Activated T-helper 1 cell treated with Interleukin-2 at 50 U/mL for 16 hours (primary cell): ENCODE measurements at places on chromosomes 7 and 10.

DNA sequence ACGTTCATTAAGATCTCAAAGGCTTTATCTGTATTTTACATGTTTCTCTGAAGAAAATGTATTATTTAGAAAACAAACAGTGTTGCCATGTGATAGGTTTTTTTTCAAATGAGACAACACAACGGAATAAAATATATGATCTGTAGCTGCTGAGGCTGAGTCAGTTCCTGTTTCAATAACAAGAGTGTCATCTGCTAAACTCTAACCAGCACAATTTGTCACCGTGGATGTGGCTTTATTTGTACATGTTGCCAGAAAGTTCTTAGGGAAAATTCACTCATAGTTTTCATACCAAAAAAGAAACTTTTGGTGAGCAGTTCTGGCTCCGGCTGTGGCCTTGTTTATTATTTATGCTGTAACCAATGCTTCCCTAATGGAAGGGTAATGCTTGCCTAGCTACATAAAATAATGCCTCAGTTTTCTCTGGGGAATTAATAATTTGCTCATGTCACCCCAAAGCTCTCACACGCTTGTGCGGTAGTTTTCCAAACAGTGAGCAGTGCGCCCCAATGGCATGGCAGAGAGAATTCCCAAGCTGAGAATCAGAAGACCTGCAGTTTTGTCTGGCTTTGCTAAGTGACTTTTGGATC is 20.3 kb upstream of the KLF6 start:
- no peak for DNase-seq

- DNase-seq = no peak
Observed at GRCh38 chr7:29099896-29100847, 46.2 kb downstream of the CPVL start.

DNA sequence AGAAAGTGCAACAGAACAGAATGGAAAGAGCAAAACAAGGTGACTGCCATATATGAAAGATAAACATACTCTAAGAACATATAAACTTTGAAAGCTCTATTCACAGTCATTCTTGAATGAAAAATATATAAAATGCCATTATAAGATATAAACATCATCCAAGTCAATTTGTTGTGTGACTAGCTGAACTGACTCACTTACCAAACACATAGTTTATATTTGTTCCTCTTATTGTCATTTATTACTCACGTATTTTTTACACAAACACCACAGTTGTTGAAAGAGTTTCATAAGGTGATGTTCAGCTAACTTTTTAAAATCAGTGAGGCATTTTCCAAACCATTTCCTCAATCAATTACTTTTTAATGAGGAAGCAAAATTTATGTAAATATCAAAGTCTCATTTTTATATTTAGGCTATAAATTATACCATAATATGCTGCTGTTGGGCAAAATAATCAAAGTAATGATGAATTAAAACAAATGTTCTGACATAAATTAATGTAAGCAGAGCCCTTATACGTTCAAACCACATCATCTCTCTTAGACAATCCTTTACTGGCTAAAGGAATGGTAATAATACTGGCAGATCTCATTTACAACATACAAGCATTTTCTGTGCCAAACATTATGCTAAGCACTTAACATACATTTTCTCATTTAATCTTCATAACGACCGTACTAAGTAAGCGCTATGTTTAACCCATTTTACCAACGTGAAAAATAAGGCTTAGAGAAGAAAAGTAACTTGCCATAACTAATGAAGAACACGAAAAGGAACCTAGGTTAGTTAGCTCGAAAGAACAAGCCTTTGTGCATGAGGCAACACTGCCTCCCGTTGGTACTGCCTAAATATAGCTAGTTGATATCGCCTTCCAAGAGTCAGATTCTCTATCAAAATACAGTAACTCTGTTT is 7.3 kb downstream of the LRRN3 start:
- DNase-seq = peak; percentile 10

DNA sequence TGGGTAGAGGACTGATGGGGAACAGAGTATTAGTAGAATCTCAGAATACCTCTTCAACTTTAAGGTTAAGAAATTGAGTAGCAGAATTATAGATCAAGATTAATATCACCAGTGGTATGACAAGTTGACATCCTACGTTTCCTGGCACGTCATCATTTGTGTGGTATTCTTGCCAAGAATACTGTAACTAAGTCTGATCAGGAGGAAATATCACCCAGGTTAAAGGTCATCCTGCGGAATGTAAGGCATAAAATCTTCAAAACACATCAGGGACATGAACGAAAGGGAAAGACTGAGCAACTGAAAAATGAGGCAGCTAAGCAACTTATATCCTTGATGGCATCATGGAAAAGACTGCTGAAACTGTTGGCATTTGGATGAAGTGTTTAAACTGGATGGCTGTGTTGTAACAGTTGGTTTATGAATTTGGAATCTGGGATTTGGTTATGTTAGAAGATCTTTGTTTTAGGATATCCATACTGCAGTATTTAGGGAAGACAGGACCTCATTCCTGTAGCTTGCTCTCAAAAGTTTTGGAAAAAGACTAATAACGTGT is 86.1 kb downstream of the TRIM24 start:
- DNase-seq = no peak

GRCh38 chr7:120302190-120302589 is 29.2 kb downstream of the KCND2 start:
- DNase-seq = no peak

DNA sequence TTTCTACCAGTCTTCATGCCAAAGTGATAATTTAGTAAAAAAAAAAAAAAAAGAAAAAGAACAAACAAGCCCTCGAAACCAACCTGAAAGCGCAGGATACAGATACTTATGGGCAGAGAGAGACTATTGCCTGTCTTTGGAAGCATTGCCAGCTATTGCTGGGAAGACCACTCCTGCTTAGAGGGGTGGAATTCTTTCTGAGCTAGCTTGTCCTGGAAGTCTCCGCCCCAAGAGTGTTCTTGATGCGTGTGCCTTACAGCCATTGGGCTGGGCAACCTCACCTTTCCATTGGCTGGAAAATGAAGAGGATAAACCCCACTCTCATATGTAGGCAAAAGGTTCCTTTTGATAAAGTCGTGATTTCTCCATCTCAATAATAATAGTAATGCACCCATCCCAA is 19.9 kb upstream of the INSYN2A start:
- DNase-seq = no peak

GRCh38 chr10:77756319-77757232 is 119.0 kb upstream of the KCNMA1 start:
- DNase-seq = no peak

DNA sequence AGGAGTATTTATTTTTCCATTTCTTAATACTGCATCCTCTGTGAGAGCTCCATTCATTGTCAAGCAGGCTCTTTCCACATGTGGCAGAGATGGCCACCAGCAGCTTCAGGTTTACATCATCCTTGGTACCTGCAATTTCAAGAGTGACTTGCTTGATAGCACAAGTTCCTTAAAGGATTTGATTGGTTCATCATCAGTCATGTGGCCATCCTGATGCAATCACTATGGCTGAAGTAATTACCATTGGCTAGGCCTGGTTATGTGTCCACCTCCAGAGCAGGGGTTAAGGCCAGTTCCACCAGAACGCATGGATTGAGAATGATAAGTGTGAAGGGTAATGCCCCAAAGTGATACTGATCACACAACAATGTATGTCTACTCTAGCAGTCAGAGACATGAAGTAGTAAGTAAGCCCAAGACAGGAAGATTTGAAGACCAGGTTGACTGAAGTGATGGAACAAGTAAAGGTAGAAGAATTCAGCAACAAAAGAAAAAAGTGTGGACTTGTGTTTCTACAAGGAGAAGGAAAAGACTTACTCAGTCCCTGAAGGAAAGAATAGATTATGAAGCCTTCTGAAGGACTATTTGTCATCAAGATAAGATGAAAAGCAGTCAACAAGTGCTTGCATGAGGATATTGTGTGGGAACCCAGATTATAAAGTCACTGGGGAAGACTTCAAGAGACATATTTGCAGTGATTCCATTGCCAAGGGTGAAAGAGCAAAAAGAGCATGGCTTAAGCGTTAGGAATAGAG is 26.4 kb upstream of the PRKAR2B start:
- DNase-seq = no peak

- no peak for DNase-seq
Observed at GRCh38 chr7:107816011-107816566, 13.1 kb upstream of the SLC26A3 start.

- DNase-seq = no peak
Observed at GRCh38 chr10:3354174-3354900, 181.8 kb upstream of the PITRM1 start.

DNA sequence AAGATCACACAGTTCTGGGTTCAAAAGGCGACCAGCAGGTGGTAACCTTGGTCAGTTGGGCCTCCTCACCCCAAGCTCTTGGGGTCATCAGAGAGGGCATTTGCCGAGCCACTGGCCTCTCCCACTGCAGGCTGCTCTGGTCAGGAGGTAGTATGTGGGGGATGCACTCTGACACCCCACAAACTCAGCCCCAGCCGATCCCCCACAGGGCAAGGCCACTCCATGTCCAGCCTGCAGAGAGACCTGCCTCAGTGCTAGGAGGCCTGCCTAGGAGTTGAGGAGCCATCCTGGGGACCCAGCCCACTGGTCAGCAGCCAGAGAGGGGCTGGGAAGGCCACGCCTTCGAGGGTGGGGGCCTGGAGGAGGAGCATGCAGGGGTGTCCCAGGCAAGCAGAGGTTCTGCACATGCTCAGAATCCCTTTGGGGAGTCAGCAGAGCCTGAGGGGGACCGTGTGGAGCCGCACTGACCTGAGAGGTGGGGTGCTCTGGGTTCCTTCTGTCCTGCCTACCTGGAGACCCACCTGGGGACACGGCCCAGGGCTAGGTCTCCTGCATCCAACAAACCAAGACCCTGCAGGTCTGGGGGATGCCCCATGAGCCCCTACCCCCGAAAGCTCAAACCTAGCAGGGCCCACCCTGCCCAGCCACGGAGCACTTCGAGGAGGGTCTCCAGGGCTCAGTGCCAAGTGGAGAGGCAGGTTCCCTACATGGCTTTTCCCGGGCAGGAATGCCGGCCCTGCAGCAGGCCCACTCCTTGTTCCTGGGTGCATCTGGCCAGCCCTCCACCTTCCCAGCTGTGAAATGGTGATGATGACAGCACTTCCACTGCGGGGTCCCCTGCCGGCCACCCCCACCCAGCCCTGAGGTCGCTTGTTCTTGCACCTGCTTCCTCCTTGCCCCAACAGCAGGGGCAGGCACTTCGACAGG is 58.5 kb downstream of the RASGEF1A start:
- no peak for DNase-seq

GRCh38 chr7:101590663-101591435 is 38.2 kb downstream of the MYL10 start:
- no peak for DNase-seq

- no peak for DNase-seq
Observed at GRCh38 chr10:3623746-3624145, 161.3 kb downstream of the KLF6 start.

DNA sequence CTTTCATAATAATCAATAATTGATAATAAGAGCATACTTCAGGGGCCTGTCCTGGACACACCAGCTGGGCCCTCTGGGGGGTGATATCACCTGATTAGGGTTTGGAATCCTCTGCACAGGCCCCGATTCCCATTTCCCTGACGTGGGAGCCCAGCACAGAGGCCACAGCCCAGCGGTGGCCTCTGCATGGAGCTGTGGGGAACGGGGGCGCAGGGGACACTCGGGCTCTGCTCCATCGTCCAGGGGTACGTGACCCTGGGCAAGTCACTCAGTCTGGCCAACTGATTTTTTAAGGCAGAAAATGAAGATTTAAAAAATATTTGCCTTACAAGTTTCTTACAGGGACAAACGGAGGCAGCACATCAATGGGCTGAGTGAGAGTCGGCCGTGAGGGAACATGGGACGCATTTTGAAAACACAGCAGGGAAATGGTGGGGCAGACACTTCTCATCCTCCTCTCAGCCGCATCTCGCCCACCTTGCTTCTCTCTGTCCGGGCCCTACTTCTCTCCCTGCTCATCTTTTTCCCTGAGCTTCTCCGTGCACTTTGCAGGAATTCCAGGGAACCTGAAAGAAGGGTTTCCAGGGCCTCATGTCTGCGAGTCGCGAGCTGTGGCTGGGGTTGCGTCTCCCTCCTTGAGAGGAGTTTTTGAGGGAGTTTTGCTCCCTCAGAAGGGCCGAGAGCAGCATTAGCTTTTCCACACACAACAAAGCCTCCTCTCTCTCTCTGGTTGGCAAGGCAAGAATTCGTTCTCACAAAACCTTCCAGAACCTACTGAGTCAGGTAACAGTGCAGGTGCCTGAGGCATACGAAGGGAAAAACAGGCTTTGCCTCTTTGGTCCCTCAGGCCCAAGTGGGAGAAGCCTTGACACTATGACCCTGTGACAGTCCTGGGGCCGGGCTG is 312.0 kb downstream of the WDR37 start:
- no peak for DNase-seq

- DNase-seq = no peak
Observed at GRCh38 chr10:129514568-129515451, 47.8 kb downstream of the MGMT start.

- no peak for DNase-seq
Observed at GRCh38 chr7:15832996-15833395, 146.5 kb upstream of the MEOX2 start.

DNA sequence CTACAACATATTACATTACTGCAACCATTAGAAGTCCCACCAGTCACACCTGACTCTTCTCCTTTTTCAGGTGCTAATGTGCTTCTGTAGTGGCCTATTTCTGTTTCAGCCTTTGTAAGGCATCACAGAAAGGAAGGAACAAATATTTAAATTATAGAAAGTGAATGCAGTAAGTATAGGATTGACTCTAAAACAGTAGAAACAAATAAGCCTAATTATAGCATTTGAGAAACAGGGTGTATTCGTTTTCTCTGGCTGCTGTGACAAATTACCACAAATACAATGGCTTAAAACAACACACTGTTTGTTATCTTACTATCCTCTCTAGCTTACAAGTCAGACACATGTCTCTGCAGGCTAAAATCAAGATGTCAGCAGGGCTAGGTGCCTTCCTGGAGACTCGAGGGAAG is 69.4 kb downstream of the CCSER2 start:
- no peak for DNase-seq

- no peak for DNase-seq
Observed at GRCh38 chr10:116163333-116164131, 109.5 kb downstream of the GFRA1 start.

DNA sequence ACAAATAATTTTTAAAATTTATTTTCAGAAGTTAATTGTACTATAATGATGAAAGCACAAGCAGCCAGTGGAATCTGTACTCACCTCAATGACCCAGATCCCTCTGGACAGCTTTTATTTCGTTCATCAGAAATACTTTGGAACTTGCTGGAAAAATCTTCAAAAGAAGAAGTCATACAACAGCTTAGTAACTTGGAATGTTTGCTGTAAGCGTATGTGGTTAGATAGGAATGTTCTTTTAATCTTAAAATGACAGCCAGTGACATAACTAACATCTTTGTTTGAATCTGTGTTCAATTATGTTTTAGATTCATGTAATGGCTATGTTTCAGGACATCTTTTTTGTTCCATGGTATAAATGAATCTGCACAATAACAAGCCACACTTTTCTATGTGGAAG is 26.8 kb downstream of the CFAP69 start:
- DNase-seq = no peak

DNA sequence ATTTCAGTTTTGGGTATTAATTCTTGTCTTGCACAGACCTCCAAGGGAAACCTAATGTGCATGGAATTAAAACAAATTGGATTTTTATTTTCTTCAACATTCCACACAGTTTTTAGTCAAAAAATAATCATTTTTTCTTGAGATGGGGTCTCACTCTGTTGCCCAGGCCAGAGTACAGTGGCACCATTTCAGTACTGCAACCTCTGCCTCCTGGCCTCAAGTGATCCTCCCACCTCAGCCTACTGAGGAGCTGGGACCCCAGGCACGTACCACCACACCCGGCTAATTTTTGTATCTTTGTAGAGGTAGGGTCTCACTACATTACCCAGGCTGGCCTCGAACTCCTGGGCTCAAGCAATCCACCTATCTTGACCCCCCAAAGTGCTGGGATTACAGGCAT is 4.9 kb downstream of the BAIAP2L1 start:
- DNase-seq = no peak

GRCh38 chr7:92402920-92403759 is 44.1 kb upstream of the GATAD1 start:
- DNase-seq = no peak
